ENCODE measurements at places on chromosomes 5 and 9. TPM values are rescaled to one million over a fixed set of nuclear protein-coding genes. Genes with fewer than 3 reads are reported as not detected.

The GPR151 gene
- polyA plus RNA-seq, result not detected

GRCh38 chr9:118473521-118473920 is 769.3 kb downstream of the TLR4 start:
- no peak for DNase-seq

The CATSPER3 gene
- 0.58 TPM for polyA plus RNA-seq

GRCh38 chr5:62680121-62680520 is 101.5 kb downstream of the LRRC70 start:
- DNase-seq, result no peak

- no peak for DNase-seq
These were observed 338.2 kb upstream of the TLE4 start for GRCh38 chr9:79233542-79233941.

The ROR2 gene
- polyA plus RNA-seq, result 18.5 TPM

GRCh38 chr5:170469414-170469813 is 34.4 kb upstream of the KCNIP1 start:
- no peak for DNase-seq

GRCh38 chr9:3458806-3459475 is 66.9 kb downstream of the RFX3 start:
- DNase-seq, result no peak

The GDA gene
- 0.29 TPM for polyA plus RNA-seq

The NPR2 gene
- polyA plus RNA-seq, result 24.4 TPM

DNA sequence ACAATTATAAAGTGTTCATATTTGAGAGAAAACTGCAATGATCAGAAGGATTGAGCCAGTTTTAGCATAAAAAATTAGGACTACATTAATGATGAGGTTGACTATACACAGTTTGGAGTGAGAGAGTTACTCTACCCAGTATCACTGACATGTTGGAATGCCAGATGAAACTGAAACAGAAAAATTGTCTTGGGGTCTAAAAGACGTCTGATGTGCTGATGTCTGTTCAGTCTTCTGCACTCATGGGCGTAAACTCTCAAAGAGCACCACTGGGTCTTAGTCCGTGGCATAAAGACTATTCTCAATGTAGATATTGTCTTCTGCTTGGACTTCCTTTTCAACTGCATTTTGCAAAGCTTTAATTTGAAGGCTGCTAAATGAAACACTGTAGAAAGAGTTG is 29.5 kb downstream of the HAVCR1 start:
- no peak for DNase-seq

The SPOCK1 gene
- polyA plus RNA-seq, result 11.3 TPM

DNA sequence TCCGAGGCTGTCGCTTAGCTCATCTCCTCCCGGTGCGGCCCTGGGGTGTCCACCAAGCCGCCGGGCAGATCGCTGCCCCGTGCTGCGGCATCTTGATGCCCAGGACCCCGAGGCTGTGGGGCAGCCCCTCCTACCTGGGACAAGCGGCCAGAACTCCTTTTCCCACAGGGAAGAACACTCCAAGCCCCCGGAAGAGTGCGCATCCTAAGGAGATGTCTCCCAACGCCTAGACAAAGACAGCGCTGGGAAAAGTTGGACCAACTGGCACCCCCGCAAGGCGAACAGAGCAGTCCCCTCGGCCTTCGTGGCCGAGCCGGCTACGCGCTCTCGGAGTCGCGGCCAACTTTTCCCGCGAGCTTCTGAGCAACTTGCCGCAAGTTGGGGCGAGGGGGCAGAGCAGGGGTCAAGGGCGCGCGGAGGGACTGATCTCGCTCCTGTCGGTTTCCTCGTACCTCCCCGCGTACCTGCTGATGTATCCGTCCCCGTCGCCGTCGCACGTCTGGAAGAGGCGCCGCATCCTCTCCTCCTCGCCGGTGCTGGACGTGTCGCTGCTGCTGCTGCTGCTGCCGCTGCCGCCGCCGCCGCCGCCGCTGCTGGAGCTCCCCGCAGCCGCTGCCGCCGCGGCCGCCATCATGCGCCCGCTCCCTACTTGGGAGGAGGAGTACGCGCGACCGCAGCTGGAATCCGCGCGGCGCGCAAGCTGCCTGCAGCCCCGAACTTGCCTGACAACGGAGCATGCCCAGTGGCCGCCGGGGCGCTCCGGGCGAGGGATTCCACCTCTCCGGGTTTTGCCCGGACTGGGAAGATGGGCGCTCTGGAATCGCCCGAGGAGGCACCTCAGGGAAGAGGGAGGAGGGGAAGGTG is at the start of gene MCC:
Gene MCC, minus strand, starts transcription at position 673 of the 864 bp plus-strand sequence.
- peak; percentile 72 for DNase-seq

DNA sequence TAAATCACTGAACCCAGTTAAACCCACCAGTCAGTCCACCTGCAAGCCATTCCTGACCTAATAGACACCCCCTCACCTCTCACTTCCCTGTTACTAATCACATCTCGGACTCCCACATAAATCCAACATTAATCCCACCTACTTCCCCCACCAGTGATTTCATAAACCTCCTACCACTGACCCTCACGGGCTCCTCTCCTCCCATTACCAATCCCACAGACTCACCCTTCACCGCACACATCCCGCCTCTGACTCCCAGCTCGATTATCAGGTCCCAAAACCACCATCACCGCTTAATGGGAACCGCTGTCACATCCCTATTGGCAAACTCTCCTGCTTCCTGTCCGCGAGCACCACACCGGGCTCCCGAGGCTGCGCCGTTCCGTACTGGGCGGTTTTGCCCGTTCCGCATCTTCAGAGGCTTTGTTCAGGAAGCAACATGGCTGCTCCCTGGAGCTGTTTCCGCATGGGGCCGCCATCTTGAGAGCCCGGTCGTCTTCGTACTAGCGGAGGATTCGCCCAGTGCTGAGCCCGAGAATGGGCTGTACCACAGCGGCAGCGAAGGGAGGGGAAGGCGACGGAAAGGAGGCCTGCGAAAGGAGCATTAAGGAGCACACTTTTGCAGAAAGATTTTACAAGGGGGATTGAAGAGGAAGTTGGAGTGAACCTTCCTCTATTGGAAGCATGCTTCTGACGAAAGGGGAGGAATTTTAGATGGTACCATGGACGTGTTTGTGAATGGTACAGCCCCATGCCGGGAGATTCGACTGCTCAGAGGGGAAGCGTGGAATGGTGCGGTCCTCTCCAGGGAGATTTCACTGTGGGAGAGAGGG is at the start of gene ZNF300:
Gene ZNF300, minus strand, starts transcription at position 502 of the 833 bp plus-strand sequence. CDS start 1,825 bp downstream, outside the sequence.
- DNase-seq, result peak; percentile 94

DNA sequence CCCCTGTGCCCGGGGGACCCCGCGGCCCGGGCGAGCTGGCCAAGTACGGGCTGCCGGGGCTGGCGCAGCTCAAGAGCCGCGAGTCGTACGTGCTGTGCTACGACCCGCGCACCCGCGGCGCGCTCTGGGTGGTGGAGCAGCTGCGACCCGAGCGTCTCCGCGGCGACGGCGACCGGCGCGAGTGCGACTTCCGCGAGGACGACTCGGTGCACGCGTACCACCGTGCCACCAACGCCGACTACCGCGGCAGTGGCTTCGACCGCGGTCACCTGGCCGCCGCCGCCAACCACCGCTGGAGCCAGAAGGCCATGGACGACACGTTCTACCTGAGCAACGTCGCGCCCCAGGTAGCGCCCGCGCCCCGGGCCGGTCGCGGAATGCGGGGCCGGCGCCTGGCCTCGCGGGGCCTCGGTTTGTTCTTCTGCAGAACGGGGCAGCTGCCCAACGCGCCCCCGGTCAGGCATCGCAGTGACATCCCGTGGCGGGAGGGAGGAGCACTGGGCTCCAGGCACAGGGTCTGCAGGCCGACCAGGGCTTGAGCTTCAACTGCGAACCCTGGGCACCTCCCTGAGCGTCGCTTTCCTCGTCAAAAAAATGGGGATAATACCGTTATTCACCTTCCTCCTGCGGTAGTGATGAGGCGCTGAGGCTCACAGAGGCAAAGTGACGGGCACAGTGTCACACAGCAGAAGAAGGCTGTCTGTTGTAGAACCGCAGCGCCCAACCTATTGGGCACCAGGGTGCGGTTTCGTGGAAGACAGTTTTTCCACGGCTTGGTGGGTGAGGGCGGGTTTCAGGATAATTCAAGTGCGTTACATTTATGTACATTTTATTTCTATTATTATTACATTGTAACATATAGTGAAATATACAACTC is 777 bp downstream of the ENDOG start:
- DNase-seq, result no peak

- peak; percentile 30 for DNase-seq
These were observed 208.9 kb downstream of the TRIO start for GRCh38 chr5:14351845-14352712.

- DNase-seq, result no peak
These were observed 282.6 kb downstream of the BRINP1 start for GRCh38 chr9:119086590-119086989.

- DNase-seq, result no peak
These were observed 10.5 kb downstream of the LNPEP start for GRCh38 chr5:96946381-96946780.

DNA sequence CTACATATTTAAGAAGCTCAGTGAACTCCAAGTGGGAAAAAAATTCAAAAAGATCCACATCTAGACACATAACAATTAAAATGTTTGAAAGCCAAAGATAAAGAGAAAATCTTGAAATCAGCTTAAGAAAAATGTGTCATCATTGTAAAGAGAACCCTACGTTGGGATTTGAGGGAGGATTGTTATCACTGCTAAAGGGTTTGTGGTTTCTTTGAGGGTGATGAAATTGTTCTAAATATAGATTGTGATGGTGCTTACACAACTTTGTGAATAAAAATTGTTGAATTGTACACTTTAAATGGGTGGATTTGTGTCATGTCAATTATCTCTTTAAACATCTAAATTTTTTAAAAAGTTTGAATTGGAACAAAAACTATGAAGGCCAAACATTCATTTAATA is 92.2 kb upstream of the ADAMTS19 start:
- no peak for DNase-seq

DNA sequence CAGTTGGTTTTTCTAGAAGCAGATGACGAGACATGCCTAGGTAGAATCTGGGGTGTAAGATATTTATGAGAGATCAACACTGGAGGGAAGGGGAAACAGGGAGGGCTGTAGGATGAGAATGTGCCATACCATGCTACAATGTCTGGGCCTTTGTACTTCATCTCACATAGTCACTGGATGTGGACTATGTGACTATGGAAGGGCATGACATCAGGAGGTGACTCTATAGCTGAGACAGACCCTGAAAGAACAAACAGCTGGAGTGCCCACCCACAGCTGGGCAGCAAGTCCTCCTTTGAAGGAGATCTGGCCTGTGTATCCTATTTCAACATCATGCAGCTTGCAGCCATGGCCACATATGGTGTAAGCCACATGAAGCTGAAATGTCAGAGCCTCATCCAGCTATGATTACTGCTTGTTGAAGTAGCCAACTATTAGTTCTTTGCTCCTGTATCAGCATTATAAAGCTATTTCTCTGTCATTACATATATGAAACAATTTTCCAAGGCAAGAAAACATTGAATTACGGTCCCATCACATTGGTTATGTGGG is 46.2 kb upstream of the KIF2A start:
- no peak for DNase-seq

GRCh38 chr5:132510076-132510475 is 19.5 kb upstream of the IRF1 start:
- no peak for DNase-seq

DNA sequence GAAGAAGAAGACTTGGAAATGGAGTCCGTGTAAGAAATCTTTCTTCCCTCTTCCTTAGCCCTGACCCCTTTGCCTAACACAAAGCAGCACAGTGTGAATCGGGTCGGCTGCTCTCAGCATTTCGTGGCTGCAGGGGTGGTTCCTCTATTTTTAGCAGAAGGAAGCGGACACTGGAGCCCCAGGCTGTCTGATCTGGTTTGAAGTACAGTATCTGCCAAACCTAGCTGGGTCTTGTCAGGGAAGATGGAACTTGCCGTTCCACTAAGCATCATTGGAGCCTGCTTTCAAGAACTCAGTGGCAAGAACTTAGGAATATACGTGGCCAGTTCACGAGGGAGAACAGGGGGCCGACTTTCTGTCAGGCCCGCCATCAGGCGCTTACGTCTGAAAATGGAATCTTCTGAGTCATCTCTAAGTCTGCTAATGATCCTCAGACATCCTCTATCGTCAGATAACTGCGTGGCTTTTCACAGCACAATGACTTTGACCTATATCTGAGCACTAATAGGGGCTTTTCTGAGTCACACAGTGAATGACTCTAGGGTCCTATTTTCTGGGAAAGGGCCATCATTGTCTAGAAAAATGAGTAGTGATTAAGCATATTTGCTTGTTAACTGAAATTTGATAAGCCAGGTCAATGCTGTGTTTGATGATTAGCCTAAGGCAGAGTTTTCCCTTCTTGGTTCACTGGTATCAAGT is 43.3 kb upstream of the NCS1 start:
- DNase-seq, result no peak

GRCh38 chr5:171310819-171311321 is 1.8 kb downstream of the TLX3 start:
- no peak for DNase-seq

GRCh38 chr5:54480296-54480695 is 24.8 kb downstream of the HSPB3 start:
- no peak for DNase-seq

DNA sequence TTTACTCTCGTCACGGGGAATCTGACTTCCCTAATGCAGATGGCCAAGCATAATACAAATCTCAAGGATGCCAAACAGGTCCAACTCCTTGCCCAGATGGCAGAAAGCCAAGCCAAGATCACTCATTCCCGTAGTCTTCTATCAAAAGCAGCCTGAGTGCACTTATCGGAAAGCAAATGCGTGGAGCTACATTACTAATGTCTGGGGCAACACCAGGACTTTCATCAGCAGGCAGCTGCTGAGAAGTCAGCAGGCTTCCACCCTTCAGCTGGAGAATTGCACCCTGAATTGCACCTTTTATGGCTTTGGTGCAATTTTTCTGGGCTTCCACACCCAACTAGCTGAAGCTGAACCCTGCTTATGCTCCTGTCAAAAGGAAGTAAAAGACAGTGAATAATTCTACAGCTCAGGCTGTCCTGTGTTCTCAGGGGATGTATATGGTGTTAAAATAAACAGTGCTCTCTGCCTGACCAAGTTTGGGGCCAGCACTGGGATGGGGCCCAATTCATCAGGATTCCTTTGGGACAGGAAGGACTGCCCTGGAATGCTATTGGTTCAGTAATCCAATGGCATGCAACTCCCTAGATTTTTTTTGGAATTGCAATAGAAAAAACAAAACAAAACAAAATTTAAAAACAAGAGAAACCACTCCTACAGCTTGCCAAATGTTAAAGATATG is 92.6 kb downstream of the DPYSL3 start:
- DNase-seq, result no peak

DNA sequence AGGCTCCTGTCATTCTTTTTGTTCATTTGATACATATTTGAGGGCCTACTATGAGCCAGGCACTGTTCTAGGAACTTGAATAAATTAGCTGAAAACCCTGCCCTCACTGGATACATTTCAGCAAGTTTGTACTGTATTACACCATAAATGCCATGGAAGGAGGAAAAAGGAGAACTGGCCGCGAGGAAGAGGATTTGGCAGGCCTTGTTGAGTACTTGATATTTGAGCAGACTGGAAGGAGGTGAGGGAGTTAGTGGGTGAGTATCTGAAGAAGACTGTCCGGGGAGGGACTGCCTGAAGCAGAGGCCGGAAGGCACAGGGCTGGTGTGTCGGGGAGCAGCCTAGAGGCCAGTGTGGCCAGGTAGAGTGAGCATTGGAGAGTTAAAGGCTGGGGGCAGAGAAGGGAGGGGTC is 4.5 kb downstream of the SNX30 start:
- DNase-seq, result no peak

The ZMYND19 gene
- 26.3 TPM for polyA plus RNA-seq

- no peak for DNase-seq
These were observed 226.6 kb upstream of the SLC24A2 start for GRCh38 chr9:20015427-20015931.

GRCh38 chr9:125968714-125969374 is 221.7 kb downstream of the PBX3 start:
- DNase-seq, result no peak
